GDM1 (cell line): ENCODE measurements at places on chromosomes 5 and 9.

- no peak for DNase-seq
Measured at GRCh38 chr9:131774636-131775035, 34.8 kb upstream of the RAPGEF1 start.

DNA sequence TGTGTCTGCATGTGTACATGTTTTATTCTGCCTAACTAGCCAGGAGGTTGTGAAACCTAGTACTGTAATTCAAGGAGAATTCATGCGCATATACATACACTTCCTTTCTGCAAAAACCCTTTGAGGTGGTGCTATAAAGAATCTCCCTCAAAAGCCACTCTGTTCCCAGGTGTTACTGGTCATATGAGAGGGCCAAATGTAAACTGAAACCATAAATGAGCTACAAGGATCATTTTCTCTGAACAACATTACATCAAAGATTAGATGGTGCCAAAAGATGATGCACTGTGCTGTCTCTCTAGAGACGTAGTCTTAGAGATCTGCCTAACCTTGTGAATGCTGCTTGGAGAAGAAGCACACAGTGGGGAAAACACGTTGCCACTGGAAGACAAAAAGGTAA lies 15.7 kb downstream of the NREP start:
- no peak for DNase-seq

DNA sequence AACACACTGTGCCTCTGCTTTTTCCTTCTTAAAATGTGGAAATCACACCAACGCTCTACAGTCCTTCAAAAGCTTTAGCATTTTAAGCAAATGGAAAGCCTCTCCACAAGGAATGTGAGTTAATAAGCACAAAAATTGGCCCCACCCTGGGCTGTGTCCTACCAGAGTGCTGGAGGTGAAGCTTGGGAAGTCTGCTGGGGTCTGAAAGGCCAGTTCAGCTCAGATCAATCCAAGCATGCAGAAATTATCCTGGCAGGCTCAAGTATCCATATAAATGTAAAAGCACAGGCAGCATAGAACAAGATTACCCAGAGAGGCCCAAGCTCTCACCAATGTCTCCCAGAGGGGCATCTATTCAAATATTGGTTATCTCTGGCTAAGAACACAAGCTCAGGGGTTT lies 98.5 kb downstream of the ESM1 start:
- DNase-seq = no peak

DNA sequence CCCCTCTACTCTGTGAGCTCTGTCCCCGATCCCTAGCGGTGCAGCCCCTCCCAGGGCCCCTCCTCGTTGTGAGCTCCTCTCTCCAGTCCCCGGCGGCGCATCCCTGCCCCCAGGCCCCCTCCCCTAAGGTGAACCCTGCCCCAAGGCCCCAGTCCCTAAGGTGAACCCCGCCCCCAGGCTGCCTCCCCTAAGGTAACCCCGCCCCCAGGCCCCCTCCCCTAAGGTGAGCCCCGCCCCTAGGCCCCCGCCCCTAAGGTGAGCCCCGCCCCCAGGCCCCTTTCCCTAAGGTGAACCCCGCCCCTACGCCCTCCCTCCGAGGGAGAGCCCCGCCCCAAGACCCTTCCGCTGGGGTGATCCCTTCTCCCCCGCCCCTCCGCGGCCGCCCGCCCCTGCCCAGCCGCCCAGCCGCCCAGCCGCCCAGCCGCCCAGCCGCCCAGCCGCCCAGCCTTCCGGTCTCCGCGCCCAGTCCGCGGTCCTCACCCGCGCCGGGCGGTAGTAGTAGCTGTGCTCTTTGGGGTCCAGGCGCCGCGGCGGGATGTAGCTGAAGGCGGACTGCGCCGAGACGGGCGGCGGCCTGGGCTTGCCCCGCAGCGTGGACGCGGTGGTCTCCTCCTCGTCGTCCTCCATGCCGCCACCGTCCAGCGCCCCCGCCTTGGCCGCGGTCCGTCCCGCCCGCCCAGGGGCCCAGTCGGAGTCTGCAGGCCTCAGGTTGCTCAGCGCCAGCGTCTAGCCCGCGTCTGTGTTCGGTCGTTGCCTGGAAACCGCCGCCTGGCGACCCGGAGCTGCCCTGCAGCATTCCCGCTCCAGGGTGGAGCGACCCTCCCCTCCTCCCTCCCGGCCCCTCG lies at the start of gene CFAP90:
Gene CFAP90 (minus strand): TSS at position 739 of the 845 bp plus-strand sequence. CDS start 112 bp downstream, at position 627.
- DNase-seq = no peak

DNA sequence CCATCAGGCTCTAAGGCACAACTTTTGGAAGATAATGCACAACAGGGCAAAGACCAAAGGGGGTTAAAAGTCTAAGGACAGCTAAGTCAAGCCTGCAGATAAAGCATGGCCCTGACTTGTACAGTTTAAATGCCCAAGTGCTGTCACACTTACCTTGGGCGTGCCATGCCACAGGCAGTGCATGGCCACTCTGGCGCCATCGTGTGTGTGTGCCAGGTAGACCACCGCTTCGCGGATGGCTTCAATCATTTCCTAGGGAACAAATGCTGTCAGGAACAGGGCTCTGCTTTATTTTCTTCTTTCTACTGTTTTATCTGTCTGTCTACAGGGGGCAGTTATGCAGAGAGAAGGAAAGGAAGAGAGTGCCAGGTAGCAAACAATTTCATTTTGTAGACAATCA lies 19.3 kb downstream of the PUM3 start:
- DNase-seq = no peak
